ENCODE measurements at places on chromosomes 1 and 21. TPM values are rescaled to one million over a fixed set of nuclear protein-coding genes. Genes with fewer than 3 reads are reported as not detected.
A peak's percentile ranks its signal among the peaks of the same experiment; 100 is the strongest.

DNA sequence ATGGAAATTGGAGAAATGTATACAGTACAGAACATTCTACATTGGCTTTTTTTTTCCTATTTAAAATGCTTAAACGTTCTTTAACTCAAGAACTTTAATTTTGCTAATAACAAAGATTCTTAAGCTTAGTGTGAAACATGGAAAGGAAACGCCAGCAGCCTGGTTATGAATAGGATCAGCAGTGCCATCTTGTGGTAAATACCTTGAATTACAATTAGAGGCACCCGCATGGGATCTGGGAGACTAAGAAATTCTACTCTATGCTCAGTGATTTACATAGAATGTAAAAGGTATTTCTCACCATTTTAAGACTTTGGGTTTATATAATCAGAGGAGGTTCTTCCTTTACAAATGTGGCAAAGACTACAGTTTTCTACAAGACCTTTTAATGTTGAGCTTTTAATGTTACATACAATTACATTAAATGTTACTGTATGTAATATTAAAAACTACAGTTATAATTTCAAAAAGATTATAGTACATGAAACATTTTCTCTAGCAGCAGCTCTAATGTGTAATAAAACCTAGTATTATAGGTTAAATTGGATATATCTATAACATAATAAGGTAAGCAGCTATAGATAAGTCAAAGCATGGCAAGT lies 32.1 kb upstream of the APOBEC4 start:
- no peak for DNase-seq

- no peak for DNase-seq
These were observed 118.3 kb downstream of the OLFML2B start for GRCh38 chr1:161905269-161905884.

Gene COL24A1
- total RNA-seq: 0.21 TPM

DNA sequence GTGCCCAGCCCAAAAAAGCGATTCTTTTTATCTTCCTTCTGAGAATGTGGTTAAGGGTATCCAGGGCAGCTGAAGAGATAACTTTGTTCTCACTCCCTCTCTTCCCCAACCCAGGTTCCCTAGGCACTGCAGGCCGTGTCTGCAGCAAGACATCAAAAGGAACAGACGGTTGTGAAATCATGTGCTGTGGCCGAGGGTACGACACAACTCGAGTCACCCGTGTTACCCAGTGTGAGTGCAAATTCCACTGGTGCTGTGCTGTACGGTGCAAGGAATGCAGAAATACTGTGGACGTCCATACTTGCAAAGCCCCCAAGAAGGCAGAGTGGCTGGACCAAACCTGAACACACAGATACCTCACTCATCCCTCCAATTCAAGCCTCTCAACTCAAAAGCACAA lies 11.4 kb downstream of the WNT2B start:
- no peak for DNase-seq

GRCh38 chr1:208643005-208643597 lies 398.9 kb upstream of the PLXNA2 start:
- DNase-seq: no peak

- no peak for DNase-seq
These were observed 244.0 kb downstream of the DNM3 start for GRCh38 chr1:172085317-172085716.

DNA sequence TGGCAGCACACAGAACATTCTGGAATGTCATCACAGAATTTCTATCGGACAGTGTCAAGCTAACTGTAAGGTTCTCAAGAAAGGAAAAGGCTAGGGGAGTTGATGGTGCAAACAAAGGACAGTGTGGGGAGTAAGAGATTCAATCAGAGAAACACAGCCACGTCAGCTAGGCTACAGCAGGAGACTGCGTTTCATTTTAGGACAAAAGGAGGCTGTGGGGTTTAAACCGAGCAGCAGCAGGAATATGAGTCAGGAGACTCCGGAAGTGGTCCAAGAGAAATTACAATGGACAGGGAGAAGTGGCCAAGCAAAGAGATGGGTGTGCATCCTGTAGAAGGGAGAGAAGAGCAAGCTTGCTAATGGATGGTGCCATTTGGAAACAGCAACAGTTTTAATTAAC lies 37.4 kb upstream of the C1orf198 start:
- no peak for DNase-seq

DNA sequence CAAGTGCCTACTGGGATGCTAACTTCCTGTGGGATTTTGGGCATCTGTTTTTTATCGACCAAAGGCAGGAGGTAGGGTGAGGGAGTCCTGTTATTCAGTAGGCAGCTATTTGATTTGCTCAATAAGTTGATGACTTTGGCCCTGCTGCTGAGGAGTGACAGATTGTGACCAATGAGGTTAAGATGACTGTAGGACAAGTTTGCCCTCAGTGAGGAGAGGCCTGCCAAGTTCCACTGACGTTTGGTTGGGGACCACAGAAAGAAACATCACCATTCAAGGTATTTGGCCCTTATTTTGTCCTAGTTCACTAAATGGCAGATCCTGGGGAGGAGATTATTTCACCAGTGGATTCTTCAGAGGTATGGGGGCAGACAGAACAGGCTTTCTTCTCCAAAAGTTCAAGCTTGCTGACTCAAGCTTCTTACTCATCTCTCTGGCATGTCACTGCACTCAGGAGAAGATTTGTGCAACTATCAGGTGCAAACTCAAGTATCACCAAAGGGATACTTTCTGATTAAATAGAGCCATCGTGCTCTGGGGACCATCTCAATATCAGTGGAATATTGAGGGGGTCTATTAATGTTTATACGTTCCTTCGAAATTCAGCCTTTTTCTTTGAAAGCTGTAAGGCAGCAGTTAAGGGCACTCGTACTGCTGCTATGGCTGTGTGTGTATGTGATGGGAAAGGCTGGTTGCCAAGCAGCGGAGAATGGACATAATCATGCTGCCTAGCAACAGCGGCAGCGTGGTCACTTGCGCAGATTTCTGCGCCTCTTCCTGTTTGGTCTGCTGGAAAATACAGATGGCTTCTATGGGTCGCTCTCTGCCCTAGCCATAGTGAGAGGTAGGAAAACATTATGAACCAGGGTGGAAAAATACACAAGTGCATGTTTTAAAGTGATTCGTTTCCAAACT lies 78.7 kb downstream of the PBX1 start:
- DNase-seq: no peak

Gene COL9A2
- total RNA-seq: 20.2 TPM

GRCh38 chr1:87508247-87508787 lies 179.6 kb downstream of the LMO4 start:
- no peak for DNase-seq

Gene ATP6V1G3
- total RNA-seq: not detected

Gene AMY1B
- not detected for total RNA-seq

Gene DRAXIN
- total RNA-seq: 4.5 TPM

- DNase-seq: no peak
These were observed 16.7 kb downstream of the STYXL2 start for GRCh38 chr1:167110586-167110985.

- DNase-seq: peak; percentile 9
These were observed 435.7 kb upstream of the VAMP3 start for GRCh38 chr1:7335224-7335879.

GRCh38 chr1:17194615-17195528 lies 10.1 kb upstream of the PADI1 start:
- DNase-seq: no peak

DNA sequence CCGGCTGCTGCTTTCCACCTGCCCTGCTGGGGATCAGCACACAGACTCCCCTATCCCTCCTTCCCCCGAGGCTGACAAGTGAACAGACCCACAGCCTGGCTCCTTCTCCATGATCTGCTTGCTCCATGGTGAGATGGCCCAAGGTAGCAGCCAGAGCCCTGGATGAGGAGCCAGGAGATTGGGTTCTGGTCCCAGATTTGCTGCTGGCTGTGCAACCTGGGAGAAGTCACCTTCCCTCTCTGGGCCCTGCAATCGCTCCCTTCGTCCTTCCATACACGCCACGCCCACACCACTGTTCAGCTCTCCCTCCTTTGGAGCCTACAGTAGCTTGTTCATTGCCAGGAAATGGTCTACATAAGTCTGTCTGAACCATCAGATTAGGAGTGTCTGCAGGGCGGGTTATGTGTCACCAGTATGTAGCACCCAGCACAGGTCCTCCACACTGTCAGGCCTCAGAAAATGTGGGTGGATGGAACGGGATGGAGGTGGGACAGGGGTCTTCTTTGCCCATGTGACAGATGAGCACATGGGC lies 9.2 kb upstream of the EPHA8 start:
- DNase-seq: no peak

DNA sequence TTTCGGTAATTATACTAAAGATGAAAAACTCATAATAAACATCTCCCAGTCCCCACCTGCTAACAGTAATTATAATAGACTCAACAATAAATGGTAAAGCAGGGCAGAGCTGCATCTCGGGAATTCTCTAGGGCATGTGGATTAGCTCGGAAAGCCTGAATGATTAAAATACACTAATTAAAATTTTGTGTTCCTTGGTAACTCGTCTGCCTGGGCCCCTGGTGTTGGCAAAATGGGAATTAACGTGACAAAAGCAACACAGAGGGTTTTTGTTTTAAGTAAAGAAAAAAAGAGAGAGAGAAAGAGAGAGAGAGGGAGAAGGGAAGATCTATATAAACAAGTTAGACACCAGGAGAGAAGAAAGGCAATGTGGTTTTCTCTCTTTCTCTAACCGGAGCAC lies 62.1 kb downstream of the CASZ1 start:
- no peak for DNase-seq

Measured in kidney epithelial cell (primary cell).